Stimulated activated CD4-positive, alpha-beta T cell treated with anti-CD3 and anti-CD28 coated beads, Interleukin-15, amount 100 ng/mL, for 24 hours (primary cell): ENCODE measurements at places on chromosomes 1 and 21.

DNA sequence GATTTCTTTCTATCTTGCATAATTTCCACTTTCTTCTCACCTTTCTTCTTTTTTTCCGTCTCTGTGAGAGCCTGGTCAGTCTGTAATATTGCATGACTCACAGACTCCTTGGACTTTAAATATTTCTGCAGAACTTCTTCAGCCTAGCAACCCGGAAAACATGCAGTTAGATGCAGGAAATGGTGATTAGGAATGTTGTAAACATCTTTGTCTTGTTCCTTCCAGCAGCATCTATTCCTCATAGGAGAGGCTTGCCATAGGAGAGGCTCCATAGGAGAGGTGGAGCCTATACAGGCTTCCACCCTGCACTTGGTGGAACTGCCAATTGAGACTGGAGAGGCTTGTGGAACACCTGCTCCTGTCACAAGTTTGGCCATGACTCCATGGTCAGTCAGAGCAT lies 10.0 kb downstream of the GBP5 start:
- no peak for DNase-seq

GRCh38 chr1:46131093-46131492 lies 1.3 kb downstream of the PIK3R3 start:
- DNase-seq, result no peak

- no peak for DNase-seq
Observed at GRCh38 chr1:161499099-161500039, 5.9 kb upstream of the FCGR2A start.

DNA sequence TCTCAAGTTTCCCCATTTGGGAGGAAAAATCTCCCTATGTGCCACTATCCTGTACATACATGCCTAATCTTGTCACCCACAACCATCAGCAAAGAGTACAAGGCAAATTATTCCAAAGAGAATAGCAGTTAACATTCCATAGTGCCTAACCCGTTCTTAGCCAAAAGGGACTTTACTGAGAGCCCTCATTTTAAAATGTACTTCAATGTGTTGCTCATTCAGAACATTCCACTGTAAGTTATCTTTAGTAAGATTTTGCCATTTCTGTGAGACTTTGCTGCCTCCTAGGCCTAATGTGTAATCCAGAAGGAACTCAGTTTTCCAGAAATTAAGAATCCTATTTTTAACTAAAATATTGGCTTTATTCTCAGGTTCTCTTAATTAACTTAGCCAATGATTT lies 11.3 kb upstream of the MRPL55 start:
- DNase-seq, result no peak

DNA sequence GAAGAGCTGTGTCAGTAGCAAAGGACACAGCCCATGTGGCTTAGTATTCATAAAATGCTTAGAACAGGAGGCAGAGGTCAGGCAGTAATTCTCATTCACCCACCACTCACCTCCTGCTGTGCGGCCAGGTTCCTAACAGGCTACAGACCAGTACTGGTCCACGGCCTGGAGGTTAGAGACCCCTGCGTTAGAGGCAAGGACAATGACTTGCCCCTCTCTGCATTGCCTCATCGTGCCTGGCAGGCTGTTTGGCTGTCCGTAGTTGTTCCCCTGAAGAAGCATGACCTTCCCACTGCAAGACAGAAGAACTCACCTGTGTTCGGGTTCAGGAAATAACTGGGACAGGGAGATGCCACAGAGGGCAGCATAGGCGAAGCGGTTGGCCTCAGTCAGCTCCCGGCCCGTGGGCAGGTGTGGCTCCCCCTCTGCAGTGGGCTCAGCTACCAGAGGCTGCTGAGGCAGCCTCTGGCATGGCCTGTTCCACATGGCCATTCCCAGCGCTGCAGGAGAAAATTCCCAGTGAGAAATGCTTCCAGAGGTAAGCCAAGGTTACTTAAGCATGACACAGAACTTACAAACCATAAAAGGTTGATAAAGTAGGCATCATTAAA lies 19.3 kb downstream of the TMCO4 start:
- no peak for DNase-seq

DNA sequence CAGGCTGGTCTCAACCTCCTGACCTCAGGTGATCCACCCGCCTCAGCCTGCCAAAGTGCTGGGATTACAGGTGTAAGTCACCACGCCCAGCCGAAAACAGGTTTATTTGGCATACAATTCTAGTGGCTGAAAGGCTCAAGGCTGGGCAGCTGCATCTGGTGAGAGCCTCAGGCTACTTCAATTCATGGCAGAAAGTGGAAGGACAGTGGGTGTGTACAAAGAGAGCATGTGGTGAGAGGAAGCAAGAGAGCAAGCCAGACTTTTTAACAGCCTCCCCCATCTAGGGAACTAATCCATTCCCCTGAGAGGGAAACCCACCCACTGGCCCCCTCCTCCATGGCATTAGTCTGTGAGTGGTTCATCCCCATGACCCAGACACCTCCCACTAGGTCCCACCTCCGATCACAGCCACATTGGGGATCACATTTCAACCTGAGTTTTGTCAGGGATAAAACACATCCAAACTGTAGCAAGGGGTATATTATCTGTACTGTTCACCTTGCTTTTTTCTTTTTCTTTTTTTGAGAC lies 9.5 kb downstream of the BMP8A start:
- DNase-seq, result no peak

DNA sequence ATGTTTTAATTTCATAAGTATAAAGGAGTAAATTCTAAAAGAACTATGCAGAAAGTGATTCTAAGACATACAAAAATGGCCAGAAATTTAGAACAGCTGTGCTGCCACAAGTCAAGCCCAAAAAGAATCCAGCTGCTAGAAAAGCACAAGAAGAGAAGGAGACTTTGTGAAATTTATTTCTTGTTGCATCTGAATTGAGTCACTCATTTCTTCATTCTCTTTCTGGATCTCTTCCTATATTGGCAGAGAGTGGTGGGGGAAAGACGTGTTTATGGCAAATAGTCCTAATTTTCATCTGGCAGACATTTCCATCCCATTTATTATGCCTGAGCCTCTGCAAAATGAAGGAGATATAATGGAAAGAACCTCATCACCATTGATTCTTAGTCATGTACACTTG lies 139.6 kb upstream of the CTTNBP2NL start:
- no peak for DNase-seq

GRCh38 chr21:33313183-33313582 lies 11.6 kb upstream of the IFNAR1 start:
- DNase-seq, result no peak

DNA sequence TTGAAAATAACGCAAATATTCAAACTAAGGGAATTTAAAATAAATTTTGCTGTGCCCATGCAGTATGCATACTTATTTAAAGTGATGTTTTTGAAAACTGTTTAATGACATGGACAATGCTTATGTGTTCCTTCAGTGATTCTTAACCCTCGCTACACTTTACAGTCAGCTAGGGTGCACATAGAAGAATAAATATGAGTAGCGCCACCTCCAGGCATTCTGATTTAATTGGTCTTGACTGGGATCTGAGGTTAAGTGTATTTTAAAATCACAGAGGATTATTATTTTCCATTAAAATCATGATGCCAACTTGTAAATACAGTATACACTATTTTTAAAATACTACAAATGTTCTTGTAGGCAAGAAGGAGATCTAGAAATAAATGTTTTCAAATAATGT lies 373.5 kb upstream of the ADGRL4 start:
- DNase-seq, result no peak

DNA sequence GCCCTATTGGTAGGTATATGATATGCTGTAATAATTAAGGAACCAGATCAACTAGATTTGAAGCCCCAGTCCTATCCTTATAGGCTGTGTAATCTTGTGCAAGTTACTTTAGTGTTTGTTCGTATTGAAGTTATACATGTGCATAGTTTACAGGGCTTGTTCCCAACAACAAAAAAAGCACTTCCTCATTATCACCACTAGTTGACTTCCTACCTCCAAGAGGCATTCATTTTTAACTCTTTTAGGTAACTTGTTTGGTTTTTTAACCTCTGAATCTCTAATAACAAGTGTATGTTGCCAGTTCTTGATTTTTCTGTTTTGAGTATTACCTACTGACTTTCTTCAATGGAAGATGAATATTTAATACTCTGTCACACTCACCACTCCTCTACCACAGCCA lies 71.9 kb downstream of the ST3GAL3 start:
- no peak for DNase-seq

DNA sequence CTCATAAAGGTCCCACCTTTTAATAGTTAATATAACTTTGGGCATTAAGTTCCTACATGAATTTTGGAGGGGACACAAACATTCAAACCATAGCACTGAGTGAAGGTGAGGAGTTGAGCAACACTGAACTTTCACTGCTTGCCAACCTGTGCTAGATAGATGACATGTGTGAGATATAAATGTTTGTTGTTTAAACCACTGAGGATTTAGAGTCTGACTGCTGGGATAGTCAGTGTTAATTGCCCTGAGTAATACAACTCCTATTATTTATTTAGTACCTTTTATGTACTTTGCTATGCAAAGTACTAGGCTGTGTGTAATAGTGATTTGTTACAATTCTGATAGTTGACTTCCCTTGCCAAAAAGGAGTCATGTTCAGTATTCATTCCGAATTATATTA lies 32.4 kb upstream of the SLC16A1 start:
- DNase-seq, result no peak

DNA sequence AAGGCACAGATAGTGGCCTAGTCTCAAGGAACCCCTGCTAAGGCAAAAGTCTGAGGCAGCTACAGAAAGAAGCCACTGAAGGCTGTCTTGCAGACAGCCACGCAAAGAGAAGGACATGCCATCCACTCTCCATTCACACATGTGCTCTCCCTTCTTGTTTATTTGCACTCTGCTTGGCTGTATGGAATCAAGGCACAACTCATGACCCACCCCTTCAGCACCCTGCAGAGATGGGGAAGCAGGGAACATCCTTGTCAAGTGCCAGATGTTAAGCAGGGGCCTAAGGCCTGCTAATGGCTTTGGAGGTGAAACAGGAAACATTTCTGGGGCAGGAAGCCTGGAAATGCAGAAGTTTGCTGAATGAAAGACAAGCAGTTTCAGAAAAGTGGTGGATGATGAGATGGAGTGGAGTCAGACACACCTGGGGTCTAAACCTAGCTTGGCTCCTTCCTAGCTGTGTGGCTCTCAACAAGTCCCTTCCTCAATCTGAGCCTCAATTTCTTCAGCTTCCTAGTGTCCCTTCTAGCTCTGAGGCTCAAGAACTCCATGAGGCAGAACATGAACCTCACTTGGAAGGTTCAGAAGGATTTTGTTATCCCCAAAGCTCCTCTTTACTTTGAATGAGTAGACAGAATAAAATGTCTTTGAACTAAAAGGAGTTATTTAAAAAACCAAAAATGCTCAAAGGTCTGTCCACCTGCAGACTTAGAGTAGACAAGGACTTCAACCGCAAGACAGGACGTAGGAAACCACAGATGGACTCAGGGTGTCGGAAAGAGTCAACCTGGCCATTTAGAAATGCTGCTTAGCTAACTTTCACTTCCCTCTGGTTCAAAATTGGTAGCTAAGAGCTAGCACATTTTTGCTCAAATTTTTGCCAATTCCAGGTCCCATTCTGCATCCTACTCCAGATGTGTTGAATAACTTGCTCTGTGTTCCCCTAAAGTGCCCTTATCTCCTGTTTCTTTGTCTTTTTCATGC lies 283.1 kb downstream of the PLPP3 start:
- DNase-seq, result no peak

DNA sequence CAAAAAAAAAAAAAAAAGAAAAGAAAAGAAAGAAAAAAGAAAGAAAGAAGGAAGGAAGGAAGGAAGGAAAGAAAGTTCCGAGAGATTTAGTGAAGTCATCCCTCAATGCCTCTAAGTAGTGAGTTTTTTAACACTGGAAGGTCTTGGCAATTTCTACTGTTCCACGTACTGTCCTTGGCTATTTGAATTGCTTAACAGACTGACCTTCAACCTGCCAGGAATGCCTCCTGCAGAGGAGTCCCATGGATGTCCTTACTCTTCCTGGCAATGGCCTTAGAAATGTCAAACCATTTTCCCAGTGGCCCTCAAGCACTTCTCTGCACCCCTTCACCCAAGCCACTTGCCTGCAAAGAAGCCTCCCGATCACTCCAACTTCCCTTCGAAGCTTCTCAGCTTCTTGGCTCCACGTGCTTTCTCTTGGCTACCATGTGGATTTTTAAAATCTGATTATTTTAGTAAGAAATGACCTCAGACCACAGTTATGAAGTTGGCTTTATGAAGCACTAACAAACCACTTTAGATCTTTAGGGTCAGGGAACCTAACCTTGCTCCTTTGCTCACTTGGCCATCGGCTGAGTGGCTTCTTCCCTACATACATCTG lies 43.7 kb upstream of the ABCG1 start:
- DNase-seq, result no peak

- no peak for DNase-seq
Observed at GRCh38 chr1:44945967-44946366, 40.4 kb downstream of the EIF2B3 start.

DNA sequence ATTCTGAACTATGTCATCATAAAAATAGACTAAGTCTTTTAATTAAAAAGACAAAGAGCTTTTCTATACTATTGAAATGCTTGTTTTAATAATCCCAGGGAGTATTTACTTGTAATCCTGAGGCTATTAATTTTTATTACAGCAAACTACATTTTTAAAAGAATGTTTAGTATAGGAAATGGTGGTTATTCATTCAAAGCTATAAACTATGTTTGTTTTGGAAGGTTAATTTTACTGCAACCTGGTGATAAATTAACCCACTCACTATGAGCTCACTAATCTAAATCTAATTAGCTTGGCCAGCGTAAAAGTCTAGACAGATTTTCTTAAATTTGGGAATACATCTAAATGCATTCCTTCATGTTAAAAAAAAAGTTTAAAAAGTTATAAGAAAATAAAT lies 13.8 kb upstream of the EYA3 start:
- DNase-seq, result no peak
